ENCODE measurements at places on chromosomes 6 and 20.
A peak's percentile ranks its signal among the peaks of the same experiment; 100 is the strongest.

- DNase-seq = no peak
Observed at GRCh38 chr20:12207875-12208274, 290.2 kb downstream of the BTBD3 start.

DNA sequence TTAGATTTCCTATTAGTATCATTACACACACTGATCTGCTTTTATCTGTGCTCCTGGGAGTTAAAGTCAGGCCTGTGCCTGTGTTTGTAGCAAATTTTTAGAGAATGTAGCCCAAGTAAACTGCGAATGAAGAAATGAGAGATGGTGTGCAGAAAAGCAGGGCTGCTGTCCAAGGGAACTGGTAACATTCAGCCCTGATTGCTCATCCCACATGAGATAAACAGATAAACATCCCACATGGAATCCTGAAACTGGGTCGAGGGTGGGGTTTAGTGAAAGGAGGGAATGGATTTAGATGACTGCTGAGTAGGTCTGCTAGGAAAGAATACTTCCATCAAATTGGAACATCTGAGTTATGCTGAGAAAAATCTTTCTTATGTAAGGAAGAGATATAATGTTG is 69.1 kb downstream of the GRIK2 start:
- no peak for DNase-seq

DNA sequence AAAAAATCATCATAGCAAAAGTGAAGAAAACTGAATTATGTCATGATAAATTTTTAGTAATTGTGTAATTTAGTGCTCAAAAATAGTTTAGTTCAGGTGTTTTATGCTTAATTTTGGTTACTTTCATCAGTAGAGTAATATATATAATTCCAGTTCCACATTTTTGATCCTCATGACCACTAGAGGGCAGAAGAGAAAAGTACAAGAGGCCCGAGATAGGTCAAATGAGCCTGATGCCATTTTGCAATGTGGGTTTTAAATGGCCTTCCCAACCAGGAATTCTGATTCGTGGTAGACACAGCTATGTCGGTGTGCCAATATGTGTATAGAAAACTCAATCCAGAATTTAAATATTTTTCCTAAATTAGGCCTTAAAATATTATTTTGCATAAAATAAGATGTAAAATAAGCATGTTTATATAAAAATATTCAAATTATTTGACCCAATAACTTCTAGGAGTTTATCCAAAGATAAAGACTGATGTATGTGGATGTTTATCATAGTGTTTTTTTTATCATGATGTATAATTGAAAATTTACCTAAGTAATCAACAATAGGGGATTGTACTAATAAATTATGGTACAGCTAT is 159.7 kb upstream of the RPS6KA2 start:
- DNase-seq = no peak

GRCh38 chr6:9938801-9939200 is 476.1 kb downstream of the TFAP2A start:
- DNase-seq = no peak

- DNase-seq = no peak
Observed at GRCh38 chr6:108806665-108807064, 41.6 kb upstream of the ARMC2 start.

- DNase-seq = no peak
Observed at GRCh38 chr6:121851056-121851455, 415.6 kb downstream of the GJA1 start.

GRCh38 chr6:169846286-169847056 is 95.0 kb downstream of the ERMARD start:
- DNase-seq = no peak

DNA sequence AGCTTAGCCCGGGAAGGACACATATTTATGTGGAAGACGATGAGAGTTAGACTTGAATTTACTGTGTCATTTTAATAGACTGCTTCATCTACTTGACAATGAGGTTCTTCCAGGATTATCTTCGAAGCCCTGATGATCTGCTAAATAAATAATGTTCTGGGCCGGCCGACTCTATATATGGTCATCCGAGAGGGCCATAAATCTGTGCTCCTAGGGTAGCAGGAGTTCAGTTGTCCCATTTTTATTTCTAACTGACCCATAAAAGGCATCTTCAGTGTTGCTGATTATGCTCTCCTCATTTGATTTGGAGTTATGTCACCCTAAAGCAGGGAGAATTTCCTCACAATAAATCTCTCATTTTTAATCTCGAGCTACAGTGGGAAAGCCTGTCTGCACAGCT is 217.1 kb downstream of the SLC24A3 start:
- DNase-seq = no peak

DNA sequence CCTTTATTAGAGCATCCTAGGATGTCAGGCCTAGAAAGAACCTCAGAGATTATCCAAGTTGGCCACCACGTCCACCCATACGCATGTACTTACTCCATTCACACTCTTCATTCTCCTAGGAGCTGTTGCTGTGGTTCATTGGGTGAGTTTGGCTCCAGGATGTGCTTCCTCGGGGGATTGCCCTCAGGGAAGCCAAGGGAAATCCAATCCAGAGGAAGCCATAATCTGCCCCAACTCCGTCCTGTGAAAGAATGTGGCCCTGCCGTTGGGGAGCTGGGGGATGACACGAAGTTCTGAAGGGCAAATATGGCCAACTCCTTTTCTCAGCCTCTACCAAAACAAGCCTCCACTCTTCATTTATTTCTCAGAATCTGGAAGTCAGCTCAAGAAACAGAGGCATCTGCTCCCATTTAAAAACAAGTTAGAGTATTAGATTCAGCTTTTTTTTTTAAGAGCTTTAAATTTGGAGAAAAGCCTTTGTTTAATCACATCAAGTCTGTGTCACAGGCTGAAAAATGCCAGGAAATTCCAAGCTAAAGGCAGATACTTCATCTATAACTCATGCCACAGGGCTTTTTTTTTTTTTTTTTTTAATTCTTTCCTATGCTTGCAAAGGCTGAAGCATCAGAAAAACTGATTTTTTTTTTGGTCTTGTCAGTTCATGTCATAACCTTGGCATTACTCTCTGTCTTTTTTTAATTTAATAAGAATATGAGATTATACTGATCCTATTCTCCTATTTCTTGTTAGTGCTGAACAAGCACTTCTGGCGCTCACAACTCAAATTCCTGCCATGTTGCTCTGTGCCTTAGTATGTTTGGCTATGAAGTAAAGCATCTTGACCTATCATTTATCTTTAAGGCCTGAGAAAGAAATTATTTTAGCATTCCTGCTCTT is 480.9 kb upstream of the MARCKS start:
- DNase-seq = no peak

DNA sequence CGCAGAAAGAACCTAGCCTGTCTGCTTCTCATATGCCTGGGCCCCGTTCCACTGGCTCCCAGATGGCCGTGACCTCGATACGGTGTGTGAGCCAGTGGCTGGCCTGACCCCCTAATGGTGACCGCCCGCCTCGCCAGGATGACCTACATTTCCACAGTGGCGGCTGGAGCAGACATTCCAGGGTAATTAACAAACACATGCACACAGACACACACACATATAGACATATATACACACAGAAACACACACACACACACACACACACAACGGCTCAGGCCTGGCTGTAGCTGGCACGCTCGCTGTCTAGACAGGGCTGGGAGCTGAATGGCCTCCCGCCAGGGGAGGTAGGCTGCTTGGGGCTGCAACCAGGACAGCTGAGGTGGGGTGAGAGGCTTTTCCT is 227.1 kb downstream of the ANKRD60 start:
- no peak for DNase-seq

DNA sequence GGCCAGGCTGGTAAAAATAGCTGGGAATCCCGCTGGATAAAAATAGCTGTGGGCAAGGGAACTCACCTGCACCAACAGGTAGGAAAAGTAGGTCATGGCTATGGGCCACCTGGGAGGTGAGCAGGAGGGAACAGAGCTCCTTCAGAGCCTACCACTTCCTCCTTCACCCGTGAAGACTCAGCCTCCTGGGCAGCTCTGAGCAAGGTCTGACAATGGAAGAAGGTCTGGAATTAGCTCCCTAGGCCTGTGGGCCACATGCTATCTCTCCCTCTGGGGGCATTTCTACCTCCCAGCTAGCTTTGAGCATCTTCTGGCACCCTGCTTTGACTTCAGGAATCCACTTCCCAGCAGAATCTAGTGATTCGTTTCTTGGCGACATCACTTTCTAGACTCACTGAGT is 153.9 kb downstream of the MRPL14 start:
- no peak for DNase-seq

DNA sequence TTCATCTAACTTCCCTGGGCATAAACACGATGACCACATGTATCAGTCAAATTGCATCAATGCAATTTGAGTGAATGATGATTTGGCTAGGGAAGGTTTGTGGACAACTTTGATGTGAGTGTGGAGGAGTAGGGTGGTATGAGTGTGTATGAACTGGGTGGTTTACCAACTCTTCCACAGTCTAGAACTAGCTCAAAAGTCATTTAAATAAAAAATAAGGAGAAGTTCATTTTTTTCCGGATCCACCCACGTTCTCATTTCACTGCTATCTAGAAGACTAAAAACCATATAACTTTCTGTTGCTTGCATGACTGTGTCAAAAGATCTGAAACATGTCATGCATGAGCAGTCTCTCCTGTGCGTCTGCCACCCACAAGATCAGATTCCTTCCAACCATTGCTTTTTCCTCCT is 23.6 kb downstream of the SLC35D3 start:
- DNase-seq = no peak

DNA sequence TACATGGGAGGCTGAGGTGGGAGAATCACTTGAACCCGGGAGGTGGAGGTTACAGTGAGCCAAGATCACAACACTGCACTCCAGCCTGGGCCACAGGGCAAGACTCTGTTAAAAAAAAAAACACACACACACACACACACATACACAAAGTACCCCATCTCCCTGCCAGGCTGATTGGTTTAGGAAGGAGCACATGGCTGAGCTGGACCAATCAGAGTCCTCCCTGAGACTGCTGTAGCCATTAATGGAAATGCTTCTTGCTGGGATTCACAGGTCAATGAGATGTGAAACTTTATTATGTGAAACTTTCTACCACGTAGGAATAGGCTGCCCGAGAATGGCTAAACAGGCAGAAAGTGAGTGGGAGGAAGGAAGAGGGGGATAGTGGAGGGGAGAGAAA is 2.9 kb downstream of the TREM1 start:
- DNase-seq = no peak

GRCh38 chr6:54135665-54136369 is 24.6 kb downstream of the MLIP start:
- DNase-seq = no peak

DNA sequence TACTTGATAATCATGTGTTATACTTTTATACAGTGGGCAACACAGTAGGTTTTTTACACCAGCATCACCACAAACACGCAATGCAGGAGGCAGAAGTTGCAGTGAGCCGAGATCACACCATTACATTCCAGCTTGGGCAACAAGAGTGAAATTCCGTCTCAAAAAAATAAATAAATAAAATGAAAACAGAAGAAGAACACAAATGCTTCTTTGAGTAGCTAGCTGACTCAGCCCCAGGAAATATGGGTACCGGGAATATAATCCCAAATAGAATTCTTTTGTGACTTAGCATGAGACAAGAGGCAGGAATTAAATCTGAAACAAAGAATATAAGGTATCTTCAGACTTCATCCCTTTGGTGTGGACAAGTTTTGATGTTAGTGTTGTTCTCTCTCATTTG is 164.2 kb upstream of the ATXN1 start:
- no peak for DNase-seq

DNA sequence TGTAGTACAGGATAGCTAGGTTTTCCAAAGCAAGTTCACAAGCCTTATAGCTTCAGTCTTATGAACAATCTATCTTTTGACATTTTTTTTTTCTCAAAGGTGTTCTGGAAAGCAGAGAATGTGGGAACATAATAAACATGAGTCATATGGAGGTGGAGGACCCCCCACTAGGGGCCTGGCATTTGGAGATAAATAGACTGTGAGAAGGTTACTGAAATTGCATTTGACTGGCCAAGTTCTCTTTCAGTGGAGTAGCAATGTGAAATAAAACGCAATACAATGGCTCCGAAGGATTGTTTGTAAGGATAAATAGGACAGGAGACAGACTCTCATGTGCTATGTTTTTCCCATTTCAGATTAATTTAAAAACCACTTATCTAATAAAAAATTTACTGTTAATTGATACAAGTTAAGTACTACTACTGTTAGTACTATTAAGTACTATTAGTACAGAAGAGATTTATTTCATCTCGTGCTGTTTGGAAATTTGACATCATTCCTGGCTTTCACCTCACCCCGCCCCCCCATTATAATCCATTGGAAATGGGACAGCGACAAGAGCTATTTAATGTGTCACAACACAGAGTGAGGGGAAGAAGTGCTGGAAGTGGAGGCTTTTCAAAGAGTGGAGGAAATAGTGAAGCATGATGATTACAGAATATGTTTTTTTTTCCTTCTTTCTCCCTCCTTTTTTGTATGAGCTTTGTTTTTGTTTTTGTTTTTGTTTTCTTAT is 122.6 kb upstream of the ID4 start:
- DNase-seq = no peak

GRCh38 chr6:33994472-33995308 is 151.2 kb downstream of the GRM4 start:
- peak; percentile 15 for DNase-seq

- DNase-seq = no peak
Observed at GRCh38 chr6:44472250-44472945, 84.9 kb downstream of the CDC5L start.

DNA sequence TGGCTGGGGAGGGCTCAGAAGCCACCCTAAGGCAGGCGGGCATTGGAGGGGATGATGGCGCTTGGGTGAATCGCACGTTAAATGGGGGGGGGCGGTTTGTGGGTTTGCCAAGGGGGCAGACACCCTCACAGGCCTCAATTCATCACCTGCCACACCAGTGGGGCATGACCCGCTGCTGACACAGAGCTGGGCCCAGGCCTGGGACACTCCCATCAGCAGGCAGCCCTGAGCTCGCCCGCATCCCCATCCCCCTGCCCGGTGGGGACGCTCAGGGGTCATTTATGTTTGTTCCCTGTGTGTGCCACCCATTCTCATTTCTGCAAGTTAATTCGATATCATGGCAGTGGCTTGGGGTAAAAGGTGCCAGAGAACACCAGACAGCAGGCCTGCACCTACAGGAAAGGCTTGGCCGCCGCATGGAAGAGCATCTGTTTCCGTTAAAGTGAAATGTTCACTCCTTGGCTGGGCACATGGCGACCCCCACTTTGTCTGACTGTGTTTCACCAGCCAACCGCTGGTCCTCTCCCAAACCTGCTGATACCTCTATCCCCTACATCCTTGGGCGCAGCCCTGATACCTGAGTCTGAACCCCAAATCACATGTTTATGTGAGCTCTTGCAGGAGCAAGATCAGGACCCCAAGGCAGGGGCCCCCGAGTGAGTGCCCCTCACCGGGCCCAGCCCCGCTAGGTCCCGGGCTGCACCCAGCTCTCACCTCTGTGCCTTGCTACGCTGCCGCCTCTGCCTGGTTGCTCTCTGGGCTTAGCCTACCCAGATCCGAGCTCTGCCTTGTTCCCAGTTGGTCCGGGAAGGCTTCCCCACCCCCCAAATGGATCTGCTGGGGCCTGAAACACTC is 248.8 kb downstream of the TAF4 start:
- no peak for DNase-seq
